ENCODE measurements at places on chromosomes 12 and 14. TPM values are rescaled to one million over a fixed set of nuclear protein-coding genes. Genes with fewer than 3 reads are reported as not detected.

GRCh38 chr12:54437697-54438096 lies 18.6 kb upstream of the ITGA5 start:
- DNase-seq: no peak

GRCh38 chr12:46071335-46071734 lies 81.0 kb upstream of the SCAF11 start:
- no peak for DNase-seq

RTN1 gene
- not detected for total RNA-seq

DNA sequence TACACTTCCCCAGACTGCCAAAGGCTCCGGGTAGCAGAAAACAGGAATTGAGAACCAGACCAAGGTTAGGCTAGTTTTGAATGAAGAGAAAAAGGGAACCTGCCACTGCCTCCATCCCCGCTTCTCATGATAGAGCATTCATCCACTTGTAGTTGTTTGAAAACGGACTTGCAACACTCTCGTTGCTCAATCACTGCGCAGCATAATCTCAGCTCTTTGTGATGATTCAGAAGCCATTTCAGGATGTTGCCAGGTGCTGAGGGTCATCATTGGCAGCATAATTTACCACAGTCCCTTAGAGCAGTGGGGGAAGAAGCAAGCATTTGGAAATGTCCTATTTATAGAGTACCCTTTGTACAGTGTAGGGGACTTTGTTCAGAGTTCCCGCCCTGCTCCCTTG lies 25.6 kb downstream of the KCNK13 start:
- DNase-seq: no peak

DNA sequence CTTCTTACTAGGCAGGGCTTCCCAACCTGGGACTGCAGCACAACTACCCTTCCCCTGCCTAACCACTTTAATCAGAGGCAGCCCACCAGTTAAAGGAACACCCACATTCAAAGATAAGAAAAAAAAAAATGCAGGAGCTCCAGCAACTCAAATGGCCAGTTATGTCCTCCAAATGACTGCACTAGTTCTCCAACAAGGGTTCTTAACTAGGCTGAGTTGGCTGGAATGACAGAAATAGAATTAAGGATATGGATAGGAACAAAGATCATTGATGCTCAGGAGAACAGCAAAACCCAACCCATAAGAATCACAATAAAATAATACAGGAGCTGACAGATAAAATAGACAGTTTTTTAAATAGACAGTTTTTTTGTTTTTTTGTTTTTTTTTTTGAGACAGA lies 154.2 kb downstream of the PLCZ1 start:
- no peak for DNase-seq

KCNC2 gene
- not detected for total RNA-seq

GRCh38 chr12:46693518-46693917 lies 132.3 kb downstream of the SLC38A4 start:
- DNase-seq: no peak

DNA sequence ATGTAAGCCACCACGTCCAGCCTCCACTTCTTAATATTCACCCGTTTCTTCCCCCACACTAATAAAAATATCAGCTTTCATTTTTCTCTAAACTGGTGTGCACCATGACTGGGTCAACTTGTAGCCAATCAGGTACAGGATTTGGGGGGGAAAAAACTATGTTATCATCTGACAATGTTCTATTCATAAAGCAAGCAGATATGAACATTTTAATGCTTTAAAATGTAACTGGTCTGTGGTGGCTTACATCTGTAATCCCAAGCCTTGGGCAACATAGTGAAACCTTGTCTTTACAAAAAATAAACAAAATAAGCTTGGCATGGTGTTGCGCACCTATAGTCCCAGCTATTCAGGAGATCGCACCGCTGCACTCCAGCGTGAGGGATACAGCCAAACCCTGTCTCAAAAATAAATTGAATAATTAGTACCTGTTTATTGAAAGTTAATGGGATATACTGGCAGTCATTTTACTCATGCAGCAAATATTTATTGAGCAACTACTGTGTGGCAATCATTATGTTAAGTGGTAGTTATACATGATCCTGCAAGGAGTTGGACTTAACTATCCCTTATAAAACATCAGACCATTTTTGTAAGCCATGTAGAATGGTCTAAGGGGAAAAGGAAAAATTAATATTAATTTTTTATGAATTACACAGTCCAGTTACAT lies 15.3 kb upstream of the ITPR2 start:
- DNase-seq: no peak

DNA sequence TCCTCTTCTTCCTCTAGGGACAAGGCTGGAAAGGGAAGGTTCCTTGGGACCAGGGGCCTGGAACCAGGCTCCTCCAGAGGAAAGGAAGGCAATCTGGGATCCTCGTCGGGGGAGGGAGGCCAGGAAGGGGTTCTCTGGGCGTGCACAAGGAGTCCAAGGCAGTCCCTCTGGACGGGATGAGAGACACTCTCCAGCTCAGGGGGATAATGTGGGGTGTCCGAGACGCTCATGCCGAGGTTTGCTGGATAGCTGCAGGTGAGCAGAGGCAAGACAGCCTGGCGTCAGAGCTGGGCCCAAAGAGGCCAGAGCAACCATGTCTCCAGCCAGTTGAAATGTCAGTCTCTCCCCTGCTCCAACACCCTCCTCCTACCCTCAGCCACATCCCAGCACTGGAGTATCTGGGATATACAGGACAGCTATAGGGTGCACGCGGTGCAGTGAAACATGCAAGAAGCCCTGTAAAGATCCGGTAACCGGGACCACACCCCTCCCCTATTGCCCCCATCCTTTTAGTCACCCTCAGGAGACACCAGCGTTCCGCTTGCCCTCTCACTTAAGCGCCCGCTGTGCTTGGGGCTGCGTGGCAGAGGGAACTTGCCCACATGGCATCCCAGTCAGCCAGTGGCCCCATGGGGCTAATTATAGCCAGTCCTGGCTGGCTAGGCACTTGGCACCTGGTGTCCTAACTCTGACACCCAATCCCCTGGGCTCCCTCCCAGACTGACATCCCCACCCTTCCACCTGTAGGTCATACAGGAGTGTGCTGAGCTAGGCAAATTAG lies at the start of gene KLHL33:
Gene KLHL33 (minus strand): TSS at position 585 of the 781 bp plus-strand sequence. CDS start 355 bp downstream, at position 230.
- no peak for DNase-seq

DNA sequence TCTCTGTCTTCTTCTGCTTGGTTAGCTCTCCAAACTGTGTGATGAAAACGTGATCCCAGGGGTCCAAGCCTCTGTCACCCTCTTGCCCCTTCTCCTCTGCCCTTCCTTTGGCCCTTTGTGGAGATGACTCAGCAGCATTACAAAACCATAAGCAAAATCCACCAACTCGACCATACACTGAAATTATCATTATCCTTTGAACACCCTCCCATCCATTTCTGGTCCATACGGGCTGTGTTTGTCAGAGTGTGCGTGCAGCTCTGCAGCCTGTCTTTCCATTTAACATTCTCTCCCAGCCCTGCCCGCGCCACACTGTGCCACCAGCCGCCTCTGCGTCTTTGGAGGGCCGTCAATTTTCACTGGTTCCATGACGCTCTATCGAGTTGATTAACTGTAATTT lies 69.2 kb downstream of the SLC25A47 start:
- DNase-seq: no peak

DNA sequence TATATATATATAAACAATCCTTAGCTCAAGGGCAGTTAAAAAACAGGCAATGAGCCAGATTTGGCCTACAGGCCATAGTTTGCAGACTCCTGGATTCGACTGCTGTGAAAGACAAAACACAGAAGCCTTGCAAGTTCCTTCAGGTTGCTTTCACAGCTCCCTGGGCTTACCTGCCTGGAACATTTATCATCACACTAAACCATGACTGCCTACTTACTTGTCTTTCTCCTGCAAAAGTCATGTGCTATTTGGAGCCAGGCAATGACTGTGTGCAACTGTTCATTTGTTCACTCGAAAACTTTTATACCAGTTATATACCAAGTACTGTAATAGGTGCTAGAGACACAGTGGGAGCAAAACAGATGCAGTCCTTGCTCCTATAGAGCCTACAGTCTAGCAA lies 2.2 kb upstream of the RPS6KA5 start:
- no peak for DNase-seq

DNA sequence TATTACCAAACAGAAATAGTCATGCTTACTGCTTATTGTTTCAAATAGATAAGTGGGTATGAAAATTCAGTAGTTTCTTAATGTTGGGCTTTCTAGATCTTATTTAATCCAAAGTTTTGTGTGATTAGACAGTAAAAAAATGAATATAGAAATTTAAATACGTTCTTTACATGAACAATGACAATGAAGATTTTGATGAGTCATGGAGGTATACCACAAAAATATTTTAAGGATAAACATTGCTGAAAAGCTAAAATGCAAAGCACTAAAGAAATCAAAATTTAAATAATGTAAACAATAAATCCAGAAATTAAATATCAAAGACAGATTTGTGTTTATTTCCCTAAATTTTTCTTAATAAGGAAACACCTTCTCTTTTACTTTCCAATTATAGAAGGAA lies 78.3 kb downstream of the PIK3C2G start:
- no peak for DNase-seq

ADAM21 gene
- total RNA-seq: not detected

FBRSL1 gene
- total RNA-seq: 82.0 TPM

GRCh38 chr14:68547305-68548193 lies 245.3 kb downstream of the ZFP36L1 start:
- no peak for DNase-seq

GRCh38 chr12:47504775-47505446 lies 200.9 kb downstream of the RPAP3 start:
- no peak for DNase-seq

DNA sequence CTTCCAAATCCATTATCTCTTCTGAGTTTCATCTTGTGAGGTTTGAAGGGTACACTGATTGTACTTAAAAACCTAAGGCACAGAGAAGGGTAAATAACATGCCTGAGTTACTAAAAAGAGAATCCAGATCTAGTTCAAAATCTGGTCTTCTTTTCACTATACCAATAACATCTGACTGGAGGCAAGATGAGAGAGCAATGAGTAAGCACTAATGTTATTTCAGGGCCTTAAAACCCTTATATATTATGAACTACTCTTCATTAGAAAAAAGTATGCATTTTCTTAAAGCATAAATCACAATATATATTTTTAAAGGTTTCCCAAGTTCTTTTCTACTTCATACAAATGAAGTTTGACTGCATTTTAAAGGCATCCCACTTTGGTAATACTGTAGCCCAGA lies 60.2 kb downstream of the GXYLT1 start:
- no peak for DNase-seq

DNA sequence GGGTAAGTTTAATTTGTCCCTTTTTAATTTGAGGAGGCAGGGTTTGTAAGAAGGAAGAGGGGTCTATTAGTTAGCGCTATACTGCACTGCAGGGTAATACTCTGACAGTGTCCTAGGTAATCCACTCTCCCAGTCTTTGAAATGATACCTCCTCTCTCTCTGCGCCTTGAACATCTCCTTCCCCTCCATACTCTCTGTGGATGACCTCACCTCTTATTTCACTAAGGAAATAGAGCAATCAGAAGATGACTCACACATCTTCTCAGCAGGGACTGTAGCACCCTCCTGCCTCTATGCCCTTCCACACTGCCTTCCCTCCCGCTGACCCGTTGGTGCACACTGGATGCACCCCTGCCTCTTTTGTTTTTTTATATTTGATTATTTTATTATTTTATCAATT lies 94.2 kb downstream of the GRIP1 start:
- no peak for DNase-seq

- DNase-seq: no peak
These were observed 59.8 kb downstream of the MARK3 start for GRCh38 chr14:103444837-103445524.

Data from CD8-positive, alpha-beta T cell (primary cell).